ENCODE measurements at places on chromosomes 11 and 22. TPM values are rescaled to one million over a fixed set of nuclear protein-coding genes. Genes with fewer than 3 reads are reported as not detected.
A peak's percentile ranks its signal among the peaks of the same experiment; 100 is the strongest.

- DNase-seq: no peak
These were observed 109.2 kb upstream of the GAL start for GRCh38 chr11:68575025-68575665.

DNA sequence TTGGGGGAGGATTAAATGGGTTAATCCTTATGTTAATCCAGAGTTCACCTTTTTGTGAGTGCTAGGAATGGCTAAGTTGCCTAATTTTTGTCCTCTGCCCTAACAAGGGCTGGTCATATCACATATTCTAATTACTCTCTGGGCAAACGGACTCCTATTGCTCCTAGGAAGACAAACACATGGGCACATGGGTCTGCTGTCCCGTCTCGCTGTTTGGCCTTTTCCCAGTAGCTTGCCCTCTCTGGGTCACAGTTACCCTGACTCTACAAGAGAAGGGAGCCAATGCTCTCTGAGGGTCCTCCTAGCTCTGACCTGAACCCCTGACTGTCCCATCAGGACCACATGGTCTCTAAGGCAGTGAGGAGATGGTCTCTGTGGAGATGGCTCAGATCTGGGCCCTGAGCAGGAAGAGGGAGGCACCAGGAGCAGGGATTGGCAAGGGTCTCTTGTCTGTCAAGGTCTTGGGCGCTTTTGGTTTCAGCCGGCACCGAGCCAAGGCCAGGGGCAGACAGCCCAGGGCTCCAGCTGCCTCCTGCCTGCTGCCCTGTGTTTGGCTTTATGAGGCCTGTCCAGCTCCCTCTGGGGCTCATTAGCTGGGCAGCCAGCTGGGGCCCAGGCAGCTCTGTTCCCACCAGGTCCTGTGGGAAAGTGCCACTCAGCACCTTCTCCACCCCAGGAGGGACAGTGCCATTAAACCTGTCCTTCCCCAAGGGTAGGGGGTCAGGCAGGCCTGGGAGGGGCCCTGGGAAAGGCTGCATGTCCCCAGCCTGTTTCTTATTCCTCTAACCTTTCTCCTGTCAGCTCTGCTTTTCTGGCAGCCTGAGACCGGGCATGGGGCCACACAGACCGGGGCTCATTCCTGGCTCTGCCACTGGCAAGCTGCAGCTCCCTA lies 559.9 kb downstream of the MN1 start:
- DNase-seq: peak; percentile 91

GRCh38 chr22:42384506-42384905 lies 47.7 kb downstream of the NFAM1 start:
- DNase-seq: no peak

DNA sequence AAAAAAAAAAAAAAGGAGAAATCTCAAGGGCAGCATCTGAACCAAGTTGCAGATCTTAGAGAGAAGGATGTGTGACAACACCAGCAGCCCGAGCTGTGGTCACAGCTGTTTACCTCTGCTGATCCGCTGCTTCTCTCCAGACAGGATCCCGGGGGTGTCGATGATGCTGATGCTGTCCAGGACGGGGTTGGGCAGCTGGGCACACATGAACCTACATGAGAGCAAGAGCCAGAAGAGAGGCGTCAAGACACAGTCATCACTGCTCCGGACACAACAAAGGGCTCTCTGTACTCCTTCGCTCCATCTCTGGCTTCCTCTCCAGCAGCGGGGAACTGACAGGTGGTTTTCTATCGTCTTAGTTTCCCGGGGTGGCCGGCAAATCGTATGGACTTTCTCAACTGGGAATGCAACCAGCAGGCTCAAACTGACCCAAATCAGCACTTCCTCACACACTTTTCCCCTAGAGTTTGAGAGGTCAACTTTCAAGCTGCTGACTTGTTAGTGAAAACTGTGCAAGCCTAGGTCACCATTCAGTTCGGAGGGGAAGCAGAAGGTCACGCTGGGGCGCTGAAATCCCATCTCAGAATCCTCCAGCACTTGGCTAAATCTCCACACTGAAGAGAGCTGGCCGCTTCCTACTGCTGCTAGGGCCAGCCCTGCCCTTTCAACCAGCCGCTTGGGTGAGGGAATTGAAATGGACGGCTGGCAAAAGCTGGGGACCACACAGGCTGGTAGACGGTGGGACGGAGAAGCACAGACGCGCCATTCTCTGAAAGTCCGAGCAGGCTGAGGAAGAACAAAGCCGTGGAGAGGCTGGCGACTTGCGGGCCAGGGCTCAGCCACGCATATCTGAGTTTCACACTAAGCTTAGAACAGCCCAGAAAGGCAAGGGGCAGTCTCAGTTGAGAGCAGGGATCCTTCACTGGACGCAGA lies 3.8 kb downstream of the EHD1 start:
- no peak for DNase-seq

GRCh38 chr11:75339685-75340409 lies 11.6 kb downstream of the ARRB1 start:
- peak; percentile 30 for DNase-seq

DNA sequence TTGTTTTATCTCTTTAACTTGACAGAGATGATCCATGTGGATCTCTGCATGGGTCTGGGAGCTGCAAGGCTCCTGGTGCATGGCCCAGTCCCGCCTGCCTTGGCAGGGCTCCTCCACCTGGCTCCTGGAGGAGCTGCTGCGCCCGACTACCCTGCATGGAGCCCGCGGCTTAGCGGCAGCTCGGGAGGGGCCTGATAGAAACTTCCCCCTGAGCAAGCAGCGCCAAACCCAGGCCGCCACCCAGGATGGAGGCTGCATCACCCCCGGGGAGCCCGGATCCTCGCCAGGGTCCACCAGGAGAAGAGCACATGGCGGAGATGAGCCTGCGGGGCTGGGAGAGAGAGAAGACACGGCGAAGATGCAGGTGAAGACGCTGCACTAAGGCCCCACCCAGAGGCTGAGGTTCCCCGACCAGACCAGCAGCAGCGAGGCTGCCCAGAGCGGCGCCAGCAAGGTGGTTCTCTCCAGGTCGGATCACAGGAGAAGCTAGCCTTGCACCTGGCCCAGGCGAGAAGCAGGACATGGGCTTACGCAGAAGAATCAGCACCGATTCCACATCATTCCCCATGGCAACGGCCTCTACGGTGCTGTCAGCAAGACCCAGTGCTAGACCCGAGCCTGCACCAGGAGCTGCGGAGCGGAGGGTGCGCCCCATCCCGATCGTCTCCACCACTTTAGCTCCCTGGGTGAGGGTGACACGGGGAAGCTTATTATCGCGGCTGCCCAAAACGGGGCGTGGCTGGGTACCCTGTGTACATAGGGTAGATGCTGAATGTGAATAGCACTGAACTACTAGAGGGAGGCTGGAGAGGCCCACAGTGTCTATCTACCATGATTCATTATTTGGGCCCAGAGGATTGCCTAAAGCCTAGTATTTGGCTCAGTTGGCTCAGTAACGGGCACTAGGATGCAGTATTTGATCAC lies 41.3 kb upstream of the VPREB1 start:
- DNase-seq: no peak

GRCh38 chr11:83545494-83546260 lies 259.5 kb upstream of the CCDC90B start:
- DNase-seq: no peak

DNA sequence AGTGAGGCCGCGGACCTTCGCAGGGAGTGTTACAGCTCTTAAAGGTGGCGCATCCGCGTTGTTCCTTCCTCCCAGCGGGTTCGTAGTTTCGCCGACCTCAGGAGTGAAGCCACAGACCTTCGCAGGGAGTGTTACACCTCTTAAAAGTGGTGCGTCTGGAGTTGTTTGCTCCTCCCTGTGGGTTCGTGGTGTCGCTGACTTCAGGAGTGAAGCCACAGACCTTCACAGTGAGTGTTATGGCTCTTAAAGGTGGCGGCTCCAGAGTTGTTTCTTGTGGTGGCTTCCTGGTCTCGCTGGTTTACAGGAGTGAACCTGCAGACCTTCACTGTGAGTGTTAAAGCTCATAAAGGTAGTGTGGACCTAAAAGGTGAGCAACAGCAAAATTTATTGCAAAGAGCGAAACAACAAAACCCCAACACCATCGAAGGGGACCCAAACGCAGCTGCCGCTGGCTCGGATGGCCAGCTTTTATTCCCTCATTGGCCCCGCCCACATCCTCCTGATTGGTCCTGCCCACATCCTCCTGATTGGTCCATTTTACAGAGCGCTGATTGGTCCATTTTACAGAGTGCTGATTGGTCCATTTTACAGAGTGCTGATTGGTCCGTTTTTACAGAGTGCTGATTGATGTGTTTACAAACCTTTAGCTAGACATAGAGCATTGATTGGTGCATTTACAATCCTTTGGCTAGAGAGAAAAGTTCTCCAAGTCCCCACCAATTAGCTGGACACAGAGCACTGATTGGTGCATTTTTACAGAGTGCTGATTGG lies 1.2 kb upstream of the TMEM45B start:
- no peak for DNase-seq

- no peak for DNase-seq
These were observed 28.4 kb upstream of the SLN start for GRCh38 chr11:107740271-107740670.

- no peak for DNase-seq
These were observed 132.1 kb upstream of the BMAL1 start for GRCh38 chr11:13145461-13145860.

DNA sequence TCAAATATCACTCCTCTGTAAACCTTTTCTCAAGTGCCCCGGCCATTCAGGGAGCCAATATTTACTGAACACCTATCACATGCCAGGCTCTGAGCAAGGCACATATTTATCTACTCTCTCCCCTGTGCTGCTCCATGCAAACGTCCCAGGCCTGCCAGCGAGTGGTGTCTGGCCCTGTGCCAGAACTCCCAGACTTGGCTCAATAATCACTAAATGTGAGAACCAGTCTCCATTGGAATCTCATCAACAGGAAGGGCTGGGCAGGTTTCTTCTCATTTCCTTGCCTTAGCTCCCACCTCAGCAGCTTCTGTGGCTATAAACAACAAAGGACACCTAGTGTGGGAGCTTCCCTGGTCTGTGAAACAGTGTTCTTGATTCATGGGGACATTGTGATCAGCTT lies 21.7 kb downstream of the RASSF10 start:
- DNase-seq: peak; percentile 75

Gene DRD4
- total RNA-seq: 1.4 TPM

Gene ANGPTL5
- not detected for total RNA-seq

Gene EMID1
- total RNA-seq: 6.2 TPM

Gene OR52I1
- total RNA-seq: not detected

Gene ZNF280A
- not detected for total RNA-seq

Gene TTC36
- total RNA-seq: 0.64 TPM

Gene PKP3
- 34.0 TPM for total RNA-seq

All from pancreas (tissue), 10 donors.